ENCODE measurements at places on chromosomes 16 and 17. TPM values are rescaled to one million over a fixed set of nuclear protein-coding genes. Genes with fewer than 3 reads are reported as not detected.

DNA sequence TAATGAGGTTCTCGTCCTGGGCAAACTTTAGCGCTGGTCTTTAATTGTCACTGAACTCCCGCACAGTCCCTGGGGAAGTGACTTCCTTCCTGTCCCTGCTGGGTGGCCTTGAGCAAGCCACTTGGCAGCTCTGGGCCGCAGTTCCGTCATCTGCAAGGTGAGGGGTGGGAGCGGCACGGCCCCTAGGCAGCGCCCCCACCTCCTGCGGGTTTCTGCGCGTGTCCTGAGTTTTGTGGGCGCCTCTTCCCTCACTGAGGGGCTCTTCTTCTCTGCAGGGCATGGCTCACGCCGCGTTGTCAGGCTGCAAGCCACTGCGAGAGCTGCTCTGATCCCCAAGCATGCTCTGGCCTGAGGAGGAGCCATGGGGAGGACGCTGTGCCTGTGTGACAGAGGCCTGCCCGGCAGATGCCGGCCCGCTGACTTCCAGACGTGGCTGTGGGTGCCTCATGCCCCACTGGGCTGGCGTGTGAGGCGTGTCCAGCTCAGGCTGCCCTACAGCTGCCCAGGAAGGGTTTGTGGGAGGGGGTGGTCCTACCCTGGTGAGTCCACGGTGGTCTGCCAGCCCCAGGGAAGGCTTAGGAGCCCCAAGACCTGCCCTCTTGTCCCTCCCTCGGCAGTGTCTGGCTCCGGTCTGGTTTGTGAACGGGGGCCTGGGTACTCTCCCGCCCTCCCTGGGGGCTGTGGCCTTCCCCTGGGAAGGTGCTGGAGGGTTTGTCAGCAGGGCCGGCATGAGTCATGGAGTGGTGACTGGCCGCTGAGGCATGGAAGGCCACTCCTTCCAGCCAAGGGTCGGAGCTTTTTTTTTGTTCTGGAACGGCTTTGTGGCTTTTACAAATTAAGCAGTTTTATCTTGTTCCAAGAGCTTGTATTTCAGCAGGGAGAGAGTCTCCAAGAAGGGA is 182.0 kb downstream of the SEC14L1 start:
- H3K27ac ChIP-seq = peak overlapping the region; percentile 85
- H3K4me1 ChIP-seq = peaks cover 67% of the 10 kb centered on the region
- peak overlapping the region; percentile 57 for H3K4me3 ChIP-seq
- no peaks in the 10 kb centered on the region for H3K27me3 ChIP-seq
- peak; percentile 95 for DNase-seq

DNA sequence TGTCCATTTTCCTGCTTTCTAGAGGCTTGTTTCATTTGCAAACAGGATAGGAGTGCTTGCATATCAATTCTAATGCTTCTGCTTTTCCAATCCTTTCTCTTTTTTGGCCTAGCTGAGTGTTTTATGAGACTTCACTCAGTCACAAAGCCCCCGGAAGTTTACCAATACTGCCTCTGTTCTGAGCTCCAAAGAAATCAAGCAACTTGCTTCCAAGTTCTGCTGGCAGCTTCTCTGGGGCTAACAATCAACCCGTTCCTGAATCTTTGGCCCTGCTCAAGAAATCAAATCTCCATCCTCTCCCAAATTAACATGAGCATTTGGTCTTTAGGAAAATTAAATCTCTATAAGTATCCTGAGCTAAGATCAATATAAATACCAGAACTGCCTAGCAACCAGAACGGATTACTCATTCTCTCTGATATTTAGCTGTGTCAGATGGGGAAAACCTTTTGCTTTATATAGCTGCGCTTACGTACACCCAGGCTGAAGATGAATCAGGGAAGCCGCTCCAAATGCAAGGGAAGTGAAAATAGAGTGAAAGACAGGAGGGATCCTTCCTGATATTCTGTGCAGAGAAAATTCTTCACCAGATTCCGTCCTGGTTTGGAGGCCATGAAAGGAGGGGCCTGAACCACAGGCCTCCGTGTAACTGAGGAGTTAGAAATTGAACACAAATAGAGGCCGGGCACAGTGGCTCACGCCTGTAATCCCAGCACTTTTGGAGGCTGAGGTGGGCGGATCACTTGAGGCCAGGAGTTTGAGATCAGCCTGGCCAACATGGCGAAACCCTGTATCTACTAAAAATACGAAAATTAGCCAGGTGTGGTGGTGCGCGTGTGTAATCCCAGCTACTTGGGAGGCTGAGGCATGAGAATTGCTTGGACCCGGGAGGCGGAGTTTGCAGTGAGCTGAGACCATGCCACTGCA is 23.3 kb upstream of the GRB2 start:
- no peaks in the 10 kb centered on the region for H3K4me1 ChIP-seq
- no peak for DNase-seq

DNA sequence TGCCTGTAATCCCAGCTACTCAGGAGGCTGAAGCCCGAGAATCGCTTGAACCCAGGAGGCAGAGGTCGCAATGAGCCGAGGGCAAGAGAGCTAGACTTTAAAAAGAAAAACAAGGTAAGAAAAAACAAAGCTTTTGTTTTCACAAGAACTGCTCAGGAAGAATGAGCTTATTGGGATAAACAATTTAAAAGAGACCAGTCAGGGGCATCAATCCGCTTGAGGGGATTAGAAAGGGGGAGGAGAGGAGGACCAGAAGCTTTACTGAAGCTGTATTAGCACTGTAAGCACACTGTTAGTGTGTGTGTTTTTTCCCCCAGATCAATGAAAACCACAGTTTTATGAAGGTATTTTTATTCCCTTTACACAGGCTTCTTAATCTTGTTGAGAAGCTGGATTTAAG is 8.8 kb downstream of the TMEM170A start:
- peaks cover 4% of the 10 kb centered on the region for H3K4me1 ChIP-seq
- H3K36me3 ChIP-seq = peaks cover 8% of the 10 kb centered on the region
- H3K4me3 ChIP-seq = no peak overlapping the region
- H3K27me3 ChIP-seq = no peaks in the 10 kb centered on the region
- no peak overlapping the region for H3K27ac ChIP-seq

- no peak overlapping the region for H3K27ac ChIP-seq
- H3K36me3 ChIP-seq = no peaks in the 10 kb centered on the region
- H3K4me1 ChIP-seq = no peaks in the 10 kb centered on the region
- H3K27me3 ChIP-seq = peaks cover 5% of the 10 kb centered on the region
Measured at GRCh38 chr16:86939609-86940008, 361.3 kb downstream of the FOXL1 start.

Gene INO80E
- 120 TPM for total RNA-seq

Gene SLC43A2
- total RNA-seq = 0.06 TPM
